T-helper 17 cell (primary cell): ENCODE measurements at places on chromosomes 4 and X.

DNA sequence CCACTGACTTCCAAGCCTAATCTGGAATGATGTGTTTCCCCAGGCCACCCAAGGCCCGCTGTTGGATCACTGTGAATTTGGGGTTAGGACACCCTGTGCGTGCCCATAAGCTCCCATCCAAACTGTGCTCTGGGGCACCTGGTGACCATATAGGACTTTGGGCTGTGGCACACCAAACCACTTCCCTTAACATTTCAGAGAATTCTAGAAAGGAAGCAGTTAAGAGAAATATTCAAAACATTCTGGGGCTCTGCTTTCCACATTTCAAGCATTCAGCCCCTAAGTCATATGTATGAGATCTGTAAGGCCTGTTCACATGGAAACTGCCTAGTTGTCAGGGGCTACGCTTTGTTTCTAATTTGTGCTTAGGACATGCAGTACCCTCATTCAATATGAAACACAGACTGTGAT, 14.4 kb downstream of the VGLL1 start:
- no peak for DNase-seq

- no peak for DNase-seq
Observed at GRCh38 chr4:91089178-91089577, 962.0 kb downstream of the CCSER1 start.

- no peak for DNase-seq
Observed at GRCh38 chr4:102441978-102442911, 58.9 kb upstream of the NFKB1 start.

DNA sequence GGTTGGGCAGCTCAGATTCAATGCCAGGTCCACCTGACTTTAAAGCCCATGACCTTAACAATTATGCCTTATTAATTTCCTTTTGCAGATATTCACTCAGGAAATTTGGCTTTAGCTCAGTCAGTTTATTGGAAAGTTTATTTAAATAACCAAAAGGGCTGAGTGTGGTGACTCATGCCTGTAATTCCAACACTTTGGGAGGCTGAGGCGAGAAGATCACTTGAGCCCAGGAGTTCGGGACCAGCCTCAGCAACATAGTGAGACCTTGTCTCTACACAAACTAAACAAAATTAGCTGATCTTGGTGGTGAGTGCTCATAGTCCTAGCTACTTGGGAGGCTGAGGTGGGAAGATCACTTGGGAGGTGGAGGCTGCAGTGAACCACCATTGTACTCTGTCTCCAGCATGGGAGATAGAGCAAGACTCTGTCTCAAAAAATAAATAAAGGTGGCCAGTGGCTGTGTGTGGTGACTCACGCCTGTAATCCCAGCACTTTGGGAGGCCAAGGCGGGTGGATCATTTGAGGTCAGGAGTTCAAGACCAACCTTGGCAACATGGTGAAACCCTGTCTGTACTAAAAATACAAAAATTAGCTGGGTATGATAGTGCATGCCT, 43.3 kb downstream of the RHOH start:
- DNase-seq = no peak

DNA sequence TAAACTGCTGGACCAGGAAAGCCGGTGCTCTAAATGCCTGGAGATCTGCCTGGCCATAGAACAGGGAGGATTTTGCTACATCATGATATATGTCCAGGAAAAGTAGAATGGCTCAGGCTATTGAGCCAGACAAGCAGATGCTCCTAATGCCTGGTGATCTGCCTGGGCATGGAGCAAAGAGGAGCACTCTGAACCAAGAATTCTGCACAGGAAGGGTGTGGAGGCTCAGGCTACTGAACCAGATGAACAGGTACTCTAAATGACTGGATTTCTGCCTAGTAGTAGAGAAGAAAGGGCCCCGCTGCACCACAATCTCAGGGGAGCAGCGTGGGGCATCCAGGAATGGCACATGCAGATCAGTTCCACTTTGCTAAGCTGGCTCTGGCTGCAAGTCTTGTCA, 607.9 kb downstream of the ANKRD50 start:
- no peak for DNase-seq

- DNase-seq = no peak
Observed at GRCh38 chr4:54909961-54910360, 215.4 kb downstream of the KDR start.

DNA sequence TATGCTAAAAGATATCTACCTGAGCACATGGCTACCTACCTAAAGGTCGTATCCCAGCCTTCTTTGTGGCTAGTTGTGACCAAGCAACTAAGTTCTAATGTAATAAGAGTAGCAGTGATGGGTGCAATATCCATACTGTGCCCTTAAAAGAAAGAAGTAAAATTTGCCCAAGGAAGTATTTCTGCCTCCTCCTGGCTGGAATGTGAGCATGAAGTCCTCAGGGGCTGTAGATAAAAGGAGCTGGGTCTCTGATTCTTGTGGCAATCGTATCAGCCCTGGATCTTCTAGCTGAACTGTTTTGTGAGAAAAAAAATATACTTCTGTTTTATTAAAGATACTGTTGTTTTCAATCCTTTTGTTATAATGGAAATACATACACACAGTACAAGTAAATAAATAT, 217.4 kb downstream of the GPAT3 start:
- no peak for DNase-seq

GRCh38 chr4:74364652-74365491, at the start of gene EREG:
EREG (plus strand) TSS chr4:74365145; CDS start chr4:74365309, 164 bp downstream.
- no peak for DNase-seq

GRCh38 chr4:103137446-103137827, 37.8 kb upstream of the BDH2 start:
- no peak for DNase-seq

DNA sequence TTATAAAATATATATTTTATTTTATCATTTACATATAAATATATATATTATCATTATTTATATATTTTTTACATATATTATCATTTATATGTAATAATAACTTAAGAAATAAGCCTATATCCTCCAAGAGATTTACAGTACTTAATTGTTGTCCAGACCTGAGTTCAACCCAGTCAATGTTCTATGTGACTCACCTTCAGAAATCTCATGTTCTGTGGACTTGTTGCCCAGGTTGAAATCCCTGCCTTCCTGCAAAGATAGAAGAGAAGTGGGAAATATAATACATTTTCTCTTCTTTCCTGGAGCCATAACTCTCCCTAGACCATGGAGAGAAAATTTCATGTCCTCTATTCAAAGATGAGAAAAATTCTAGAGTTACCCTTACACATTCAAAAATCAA, 247.3 kb downstream of the PARM1 start:
- DNase-seq = no peak

DNA sequence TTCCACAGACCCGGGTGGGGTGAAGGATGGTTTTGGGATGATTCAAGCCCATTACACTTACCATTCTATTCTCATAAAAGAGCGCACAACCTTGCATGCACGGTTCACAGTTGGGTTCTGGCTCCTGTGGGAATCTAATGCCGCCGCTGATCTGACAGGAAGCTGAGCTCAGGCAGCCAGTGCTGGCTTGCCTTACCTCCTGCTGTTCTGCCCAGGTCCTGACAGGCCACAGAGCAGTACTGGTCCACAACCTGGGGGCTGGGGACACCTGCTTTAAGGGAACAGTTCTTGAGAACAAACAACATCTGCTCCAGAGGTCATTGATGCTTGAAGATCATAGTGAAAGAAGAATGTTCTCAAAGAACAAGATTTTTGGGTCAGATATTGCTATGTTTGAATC, 8.0 kb upstream of the HS3ST1 start:
- no peak for DNase-seq

GRCh38 chr4:113575401-113575800, 186.1 kb downstream of the CAMK2D start:
- DNase-seq = no peak

DNA sequence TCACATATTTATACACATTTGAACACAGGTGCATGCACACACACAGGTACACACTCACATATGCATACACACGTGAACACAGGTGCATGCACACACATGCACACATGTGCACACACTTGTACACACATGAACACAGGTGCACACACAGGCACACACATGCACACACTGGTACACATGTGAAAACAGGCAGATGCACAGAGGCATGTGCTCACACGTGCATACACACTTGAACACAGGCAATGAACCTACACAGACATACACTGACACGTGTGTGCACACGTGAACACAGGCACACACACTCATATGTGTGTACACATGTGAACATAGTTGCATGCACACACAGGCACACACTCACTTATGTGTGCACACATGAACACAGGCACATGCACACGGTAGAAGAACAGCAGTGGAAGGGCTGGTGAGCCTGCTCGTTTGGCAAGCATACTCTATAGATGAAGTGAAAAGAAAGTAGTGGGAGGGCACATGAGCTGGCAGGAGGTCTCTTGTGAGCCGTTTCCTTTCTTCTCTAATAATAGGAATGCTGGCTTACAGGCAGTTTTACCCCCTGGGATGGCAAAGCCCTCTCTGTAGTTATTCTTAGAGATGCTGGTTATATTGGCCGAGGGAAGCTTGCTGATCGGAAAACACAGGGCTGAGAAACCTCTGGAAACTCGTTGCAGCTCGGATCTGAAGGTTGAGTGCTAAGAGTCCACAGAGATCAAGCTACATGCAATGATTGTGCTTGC, 279.6 kb upstream of the CLNK start:
- DNase-seq = no peak

DNA sequence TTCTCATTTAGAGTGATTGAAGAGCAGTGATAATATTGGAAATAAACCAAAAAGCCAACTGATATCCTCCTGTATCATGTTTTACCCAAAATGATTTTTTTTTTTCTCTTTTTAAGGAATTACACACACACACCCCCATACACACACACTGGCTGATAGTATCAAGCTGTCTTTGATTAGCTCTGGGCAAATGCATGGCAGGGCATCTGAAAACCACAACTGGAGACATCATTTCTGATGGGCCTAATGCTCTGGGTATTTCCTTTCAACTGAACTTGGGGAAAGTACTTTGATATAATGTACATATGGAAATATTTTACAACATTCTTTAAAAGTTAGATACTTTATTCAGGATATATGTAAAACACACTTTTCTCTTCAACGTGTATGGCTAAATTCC, 14.2 kb upstream of the OSTC start:
- DNase-seq = no peak

DNA sequence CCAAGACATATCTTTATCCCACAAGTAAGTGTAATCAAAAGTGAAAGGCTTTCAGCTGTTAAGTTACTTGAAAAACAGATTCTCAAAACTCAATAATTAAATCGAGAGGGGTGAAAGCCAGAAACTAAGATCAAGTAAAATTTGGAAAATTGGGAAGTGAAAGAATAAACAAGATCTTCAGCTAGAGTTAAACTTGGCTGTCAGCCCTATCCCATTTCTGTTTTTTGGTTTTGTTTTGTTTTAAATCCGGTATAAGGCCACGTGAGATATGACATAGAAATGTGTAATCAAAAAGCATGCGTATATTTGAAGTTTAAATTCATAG, 856.8 kb downstream of the STIM2 start:
- no peak for DNase-seq

- no peak for DNase-seq
Observed at GRCh38 chrX:153549807-153550206, 32.4 kb downstream of the ATP2B3 start.

GRCh38 chrX:107421337-107421861, 28.1 kb upstream of the FRMPD3 start:
- DNase-seq = no peak
